Lower lobe of right lung (tissue), 2 donors: ENCODE measurements at places on chromosomes 16 and 17. TPM values are rescaled to one million over a fixed set of nuclear protein-coding genes. Genes with fewer than 3 reads are reported as not detected.

The TMEM235 gene
- total RNA-seq: not detected

DNA sequence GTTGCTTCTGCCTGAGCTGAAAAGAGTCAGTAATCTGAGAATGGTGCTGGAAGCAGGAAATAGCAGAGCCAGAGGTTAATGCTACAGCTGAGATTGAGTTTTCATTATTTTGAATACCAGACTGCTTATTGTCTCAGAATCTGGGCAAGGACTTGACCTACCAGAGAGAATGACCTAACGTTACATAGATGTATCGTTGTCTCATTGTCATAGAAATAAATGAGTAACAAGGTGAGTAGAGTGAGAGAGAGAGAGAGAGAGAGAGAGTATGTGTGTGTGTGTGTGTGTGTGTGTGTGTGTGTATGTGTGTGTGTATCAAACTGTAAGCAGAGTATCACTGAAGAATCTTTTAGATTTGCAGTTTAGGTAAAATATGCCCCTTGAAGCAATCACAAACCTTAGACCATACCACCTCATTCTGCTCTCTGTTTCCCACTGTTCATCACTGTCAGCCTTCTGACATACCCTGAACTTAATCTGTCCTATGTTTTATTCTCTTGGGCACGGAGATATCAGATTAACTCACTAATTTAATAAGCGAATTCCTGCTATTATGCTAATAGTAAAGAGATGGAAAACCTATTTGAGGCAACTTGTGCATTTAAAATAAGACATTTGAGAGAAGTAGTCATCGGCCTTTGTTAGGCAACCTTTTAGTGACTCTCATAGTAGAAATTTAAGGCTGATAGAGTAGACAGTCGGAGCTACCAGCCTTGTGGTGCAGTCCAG is 87.8 kb downstream of the CYB561 start:
- DNase-seq: no peak

GRCh38 chr17:49821916-49822315 is 26.0 kb downstream of the TAC4 start:
- DNase-seq: no peak

DNA sequence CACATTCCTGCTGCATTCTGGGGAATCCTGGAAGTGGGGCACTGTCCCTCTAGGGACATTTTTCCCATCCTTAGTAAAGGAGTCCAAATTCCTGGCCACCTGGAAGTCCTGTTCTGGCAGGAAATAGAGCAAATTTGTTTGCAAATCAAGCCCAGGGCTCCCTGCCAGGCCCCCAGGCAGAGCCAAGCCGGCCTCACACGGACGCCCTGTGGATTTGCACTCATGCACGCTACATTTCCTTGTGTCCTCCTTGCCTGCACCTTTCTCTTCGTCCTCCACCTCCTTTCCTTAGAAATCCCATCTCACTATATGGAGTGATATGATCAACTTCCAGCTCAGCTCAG is 7.0 kb upstream of the CALB2 start:
- no peak for DNase-seq

- DNase-seq: no peak
Observed at GRCh38 chr17:81052199-81052997, 17.4 kb downstream of the BAIAP2 start.

- DNase-seq: no peak
Observed at GRCh38 chr17:7712111-7712771, 5.3 kb upstream of the DNAH2 start.

DNA sequence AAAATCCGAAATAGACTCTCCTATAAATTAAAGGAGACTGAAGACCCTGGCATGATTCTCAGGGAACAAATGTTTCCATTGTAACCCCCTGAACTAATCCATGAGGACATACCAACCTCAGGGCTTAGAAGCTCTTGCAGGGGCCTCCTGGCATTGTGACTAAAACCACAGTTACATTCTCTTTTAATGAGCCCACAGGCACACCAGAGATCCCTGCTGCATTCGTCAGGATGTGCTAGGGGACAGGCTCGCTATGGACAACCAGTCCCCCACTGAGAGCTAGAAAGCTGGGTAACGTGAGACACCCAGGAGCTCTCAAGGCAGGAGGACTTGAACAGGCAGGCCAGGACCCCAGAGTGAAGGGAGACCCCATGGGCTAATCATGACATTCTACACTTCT is 140.6 kb upstream of the TNRC6C start:
- DNase-seq: no peak

DNA sequence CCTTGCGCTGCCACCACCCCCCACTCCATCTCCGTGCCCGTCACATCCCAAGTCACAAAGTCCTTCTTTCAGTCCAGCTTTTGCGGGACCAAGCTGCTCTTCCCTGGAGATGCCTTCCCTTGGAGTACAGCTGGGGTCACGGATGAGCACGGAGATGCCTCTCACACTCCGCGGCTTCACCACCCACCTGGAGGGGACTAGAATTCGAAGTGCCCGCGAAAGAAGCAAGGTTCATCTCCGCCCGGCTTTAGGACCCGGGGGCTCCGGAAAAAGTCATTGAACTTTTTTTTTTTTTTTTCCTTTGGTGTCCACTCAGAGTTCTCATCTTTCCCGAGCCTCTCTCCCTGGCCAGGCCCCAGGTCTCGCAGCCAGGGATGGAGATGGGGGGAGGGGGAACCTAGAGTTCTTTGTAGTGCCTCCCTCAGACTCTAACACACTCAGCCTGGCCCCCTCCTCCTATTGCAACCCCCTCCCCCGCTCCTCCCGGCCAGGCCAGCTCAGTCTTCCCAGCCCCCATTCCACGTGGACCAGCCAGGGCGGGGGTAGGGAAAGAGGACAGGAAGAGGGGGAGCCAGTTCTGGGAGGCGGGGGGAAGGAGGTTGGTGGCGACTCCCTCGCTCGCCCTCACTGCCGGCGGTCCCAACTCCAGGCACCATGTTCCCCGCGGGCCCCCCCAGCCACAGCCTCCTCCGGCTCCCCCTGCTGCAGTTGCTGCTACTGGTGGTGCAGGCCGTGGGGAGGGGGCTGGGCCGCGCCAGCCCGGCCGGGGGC is at the start of gene FKBP10:
TSS of gene FKBP10 (plus strand) at position 624 of the 771 bp plus-strand sequence. CDS start at position 655, 31 bp downstream.
- DNase-seq: no peak

DNA sequence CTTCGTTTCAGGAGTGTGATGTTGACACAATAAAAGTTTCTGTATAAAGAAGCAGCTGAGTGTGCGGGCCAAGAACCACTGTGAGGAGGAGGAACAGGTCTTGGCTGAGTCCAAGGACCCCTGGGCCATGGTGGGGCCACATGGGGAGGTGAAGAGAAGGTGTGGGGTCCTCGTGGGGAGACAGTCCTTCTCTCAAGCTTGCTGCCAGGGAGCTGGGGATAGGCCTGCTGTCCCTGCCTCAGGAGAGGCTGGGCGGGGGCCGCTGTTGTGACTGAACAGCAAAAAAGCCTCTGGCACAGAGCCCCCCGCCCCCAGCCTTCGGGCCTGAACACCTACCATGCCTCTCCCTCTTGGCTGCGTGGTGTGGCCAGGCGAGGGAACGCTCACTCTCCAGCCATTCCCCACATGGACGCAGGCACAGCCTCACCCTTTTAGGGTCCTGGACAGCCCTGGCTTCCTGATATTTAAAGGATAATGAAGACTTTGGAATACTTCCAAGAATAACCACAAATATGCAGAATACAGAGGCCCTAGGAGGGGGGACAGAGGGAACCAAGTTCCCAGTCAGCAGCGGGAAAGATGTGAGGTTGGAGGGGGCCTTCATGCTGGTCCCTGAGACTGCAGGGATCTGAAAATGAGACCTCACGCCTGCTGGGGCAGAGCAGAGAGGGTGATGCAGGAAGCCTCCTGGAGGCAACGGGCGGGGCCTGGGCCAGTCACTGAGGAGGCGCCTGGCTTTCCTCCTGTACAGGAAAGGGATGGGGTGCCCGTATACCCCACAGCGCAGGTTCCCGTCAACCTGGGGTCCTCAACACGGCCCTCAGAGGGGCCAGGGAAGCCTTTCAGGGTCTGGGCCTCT is 100.0 kb upstream of the CREBBP start:
- no peak for DNase-seq

- DNase-seq: no peak
Observed at GRCh38 chr16:72362973-72363372, 191.0 kb upstream of the PMFBP1 start.

The JPH3 gene
- total RNA-seq: 0.12 TPM

The ATP1B2 gene
- total RNA-seq: 3.1 TPM

The PRKCA gene
- 29.0 TPM for total RNA-seq

DNA sequence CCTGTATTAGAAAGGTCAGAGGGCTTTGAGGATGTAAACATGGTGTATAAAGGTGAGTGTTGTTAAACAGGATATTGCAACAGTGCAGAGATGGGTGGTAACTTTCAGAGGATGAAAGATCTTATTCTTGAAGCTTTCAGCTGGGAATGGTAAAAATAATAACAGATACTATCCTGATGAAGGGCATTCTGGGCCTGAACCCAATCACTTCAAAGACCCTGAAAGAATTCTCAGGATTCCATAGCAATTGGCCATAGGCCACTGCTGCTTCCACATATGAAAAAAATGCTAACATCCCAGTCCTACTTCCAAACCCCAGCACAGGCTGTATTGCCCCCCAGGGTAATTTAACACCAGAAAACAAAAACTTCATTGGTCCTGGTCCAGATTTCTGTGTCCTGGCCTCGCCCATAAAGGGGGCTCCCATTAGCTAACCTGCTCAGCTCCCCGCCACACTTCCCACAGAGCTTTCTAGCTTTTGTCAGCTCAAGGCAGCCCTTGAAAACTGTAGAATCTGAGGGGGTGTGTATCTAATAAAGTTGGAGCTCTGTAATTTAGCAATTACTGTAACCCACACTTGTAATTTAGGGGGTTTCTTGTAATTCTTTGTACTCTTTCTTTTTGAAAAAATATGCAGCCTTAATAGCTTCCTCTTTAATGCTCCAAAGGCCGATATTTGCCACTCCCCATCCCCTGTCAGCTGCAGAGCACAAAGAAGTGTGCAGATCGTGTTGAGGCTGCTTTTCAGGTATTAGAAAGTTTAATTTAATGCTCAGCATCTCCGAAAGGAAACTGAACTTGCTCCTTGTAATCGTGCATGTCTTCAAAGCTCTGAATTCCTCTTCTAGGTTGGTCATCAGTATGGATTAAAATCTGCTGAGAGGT is 371.5 kb downstream of the SEC14L1 start:
- DNase-seq: no peak

The EVI2A gene
- 45.2 TPM for total RNA-seq

The SAT2 gene
- 86.3 TPM for total RNA-seq

DNA sequence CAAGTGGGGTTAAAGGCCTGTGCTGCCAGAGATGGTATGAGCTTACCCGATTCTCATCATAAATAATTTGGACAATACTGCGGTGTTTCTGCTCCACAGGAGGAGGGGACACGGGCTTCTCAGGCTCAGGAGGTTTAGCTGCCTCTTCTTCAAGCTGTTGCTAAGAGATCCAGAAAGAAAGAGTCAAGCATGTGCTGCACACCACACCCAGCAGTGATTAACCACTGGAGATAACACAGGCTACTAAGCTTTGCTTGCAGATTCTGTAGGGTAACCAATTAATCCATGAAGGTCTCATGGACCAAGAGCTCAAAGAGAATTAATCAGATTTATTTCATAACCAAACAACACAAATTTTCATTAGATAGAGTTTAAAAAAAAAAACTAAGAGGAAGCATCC is 56.6 kb downstream of the NCOR1 start:
- no peak for DNase-seq

GRCh38 chr17:73941919-73942530 is 261.5 kb upstream of the RPL38 start:
- DNase-seq: no peak

- no peak for DNase-seq
Observed at GRCh38 chr17:63407741-63408330, 38.3 kb downstream of the CYB561 start.

GRCh38 chr16:57619606-57620334 is 8.7 kb upstream of the ADGRG1 start:
- peak; percentile 66 for DNase-seq

GRCh38 chr16:84838383-84838948 is 18.7 kb downstream of the CRISPLD2 start:
- DNase-seq: peak; percentile 35

The KRTAP17-1 gene
- not detected for total RNA-seq

DNA sequence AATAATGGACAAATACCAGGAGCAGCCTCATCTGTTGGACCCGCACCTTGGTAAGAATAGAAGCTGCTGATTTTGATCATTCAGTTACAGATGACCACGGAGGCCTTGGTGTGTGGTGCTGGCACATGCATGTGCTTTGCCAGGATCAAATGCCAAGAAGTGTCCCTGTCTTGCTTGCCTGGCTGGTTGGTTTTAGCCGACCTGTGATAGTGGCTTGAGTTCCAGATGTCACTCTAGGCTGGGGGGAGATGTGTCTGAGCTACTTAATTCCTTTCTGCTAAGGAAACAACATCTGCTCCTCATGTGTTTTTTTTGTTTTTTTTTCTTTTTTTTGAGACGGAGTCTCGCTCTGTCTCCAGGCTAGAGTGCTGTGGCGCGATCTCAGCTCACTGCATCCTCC is 4.3 kb downstream of the TBCD start:
- DNase-seq: peak; percentile 12

The DDX52 gene
- total RNA-seq: 20.3 TPM

DNA sequence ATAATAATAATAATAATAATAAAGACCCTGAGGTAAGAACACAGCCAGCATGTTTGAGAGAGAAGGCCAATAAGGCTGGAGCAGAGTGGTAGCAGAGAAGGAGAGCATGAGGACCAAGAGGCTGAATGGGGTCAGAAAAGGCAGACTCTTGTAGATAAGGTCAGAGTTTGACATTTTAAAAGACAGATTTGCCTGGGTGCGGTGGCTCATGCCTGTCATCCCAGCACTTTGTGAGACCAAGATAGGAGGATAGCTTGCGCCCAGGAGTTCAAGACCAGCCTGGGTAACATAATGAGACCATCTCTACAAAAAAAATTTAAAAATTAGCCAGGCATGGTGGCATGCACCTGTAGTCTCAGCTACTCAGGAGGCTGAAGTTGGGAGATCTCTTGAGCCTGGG is 11.0 kb upstream of the WFIKKN2 start:
- peak; percentile 1 for DNase-seq

The TUBB3 gene
- total RNA-seq: 2.1 TPM

- no peak for DNase-seq
Observed at GRCh38 chr16:60329108-60329507, 1595.0 kb upstream of the GOT2 start.

DNA sequence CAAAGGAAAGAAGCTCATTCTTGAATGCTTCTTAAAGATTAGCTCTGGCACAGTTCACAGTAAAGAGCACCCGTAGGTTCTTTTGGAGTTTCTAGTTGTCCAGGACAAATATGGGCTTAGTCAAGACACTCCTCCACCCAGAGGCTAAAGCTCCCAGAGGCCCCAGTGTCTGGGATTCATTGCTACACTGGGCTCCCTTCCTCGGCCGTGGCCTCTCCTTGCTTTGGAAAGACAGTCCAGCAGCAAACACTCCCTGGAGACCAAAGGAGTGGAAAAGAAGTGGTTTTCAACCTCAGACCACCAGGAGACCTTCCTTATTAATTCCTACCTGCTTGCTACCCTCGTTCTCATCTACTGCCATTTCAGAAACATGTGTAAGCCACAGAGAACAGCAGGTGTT is 17.1 kb downstream of the PHB1 start:
- DNase-seq: no peak

The WFIKKN1 gene
- total RNA-seq: 1.2 TPM

The ADAD2 gene
- total RNA-seq: not detected
